Smooth muscle cell of the pulmonary artery (primary cell): ENCODE measurements at places on chromosomes 3 and 15. TPM values are rescaled to one million over a fixed set of nuclear protein-coding genes. Genes with fewer than 3 reads are reported as not detected.

The SPG11 gene
- 101 and 104 TPM in 2 replicates for total RNA-seq

The KBTBD8 gene
- 3.1 and 4.2 TPM in 2 replicates for total RNA-seq

The SMAD6 gene
- 20.8 and 27.9 TPM in 2 replicates for total RNA-seq

The MYZAP gene
- 0.03 and 0.07 TPM in 2 replicates for total RNA-seq

The SLC22A14 gene
- 0.46 and 0.66 TPM in 2 replicates for total RNA-seq

The TNIK gene
- 29.5 and 67.0 TPM in 2 replicates for total RNA-seq

The SCG5 gene
- 15.9 and 29.6 TPM in 2 replicates for total RNA-seq
